Endodermal cell (in vitro differentiated cells): ENCODE measurements at places on chromosomes 1 and 21. TPM values are rescaled to one million over a fixed set of nuclear protein-coding genes. Genes with fewer than 3 reads are reported as not detected.
A peak's percentile ranks its signal among the peaks of the same experiment; 100 is the strongest.

DNA sequence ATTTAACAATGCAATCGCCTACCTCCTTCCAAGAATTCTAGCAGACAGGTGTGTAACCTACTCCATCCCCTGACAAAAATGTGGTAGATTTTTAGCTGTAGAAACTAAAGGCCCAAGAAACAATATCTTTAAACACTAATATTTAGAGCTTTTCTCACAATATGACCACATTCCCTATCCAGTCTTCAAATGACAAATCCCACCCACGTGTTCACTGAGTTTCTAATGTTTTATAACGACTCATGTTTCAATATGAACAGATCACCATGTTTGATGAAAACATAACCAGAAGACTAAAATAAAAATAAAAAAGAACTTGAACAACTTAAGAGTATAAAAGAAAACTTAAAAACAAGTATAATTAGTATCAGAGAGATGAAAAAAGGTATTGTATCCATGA, 24.6 kb downstream of the RSBN1 start:
- no peak for DNase-seq

The TPM3 gene
- 597 and 639 TPM in 2 replicates for total RNA-seq

GRCh38 chr1:228487336-228488124, at the start of gene RNF187:
TSS of gene RNF187 (plus strand) at chr1:228487382.
- DNase-seq, result peak; percentile 65

The S100A8 gene
- not detected in 3 replicates for total RNA-seq

DNA sequence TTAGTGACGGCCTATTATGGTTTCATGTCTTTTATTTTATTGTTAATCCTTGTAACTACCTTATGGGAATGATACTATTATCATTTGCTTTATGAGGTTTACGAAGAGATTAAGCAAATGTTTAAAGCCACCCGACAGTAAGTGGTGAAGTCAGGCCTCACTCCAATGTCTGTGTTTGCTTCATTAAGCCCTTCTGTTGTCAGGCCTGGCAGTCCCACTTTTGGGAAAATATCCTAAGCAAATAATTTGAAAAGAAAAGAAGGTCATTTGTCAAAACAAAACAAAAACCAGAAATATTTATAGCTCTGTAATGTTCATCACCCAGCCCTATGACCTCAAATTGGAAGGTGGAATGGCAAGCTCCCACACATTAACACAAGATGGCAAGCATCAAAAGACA, 40.7 kb upstream of the USP24 start:
- no peak for DNase-seq

The FAM43B gene
- 0.19 to 0.80 TPM (median 0.29 TPM) in 3 replicates for total RNA-seq

GRCh38 chr1:82597649-82598048, 796.9 kb downstream of the ADGRL2 start:
- no peak for DNase-seq

DNA sequence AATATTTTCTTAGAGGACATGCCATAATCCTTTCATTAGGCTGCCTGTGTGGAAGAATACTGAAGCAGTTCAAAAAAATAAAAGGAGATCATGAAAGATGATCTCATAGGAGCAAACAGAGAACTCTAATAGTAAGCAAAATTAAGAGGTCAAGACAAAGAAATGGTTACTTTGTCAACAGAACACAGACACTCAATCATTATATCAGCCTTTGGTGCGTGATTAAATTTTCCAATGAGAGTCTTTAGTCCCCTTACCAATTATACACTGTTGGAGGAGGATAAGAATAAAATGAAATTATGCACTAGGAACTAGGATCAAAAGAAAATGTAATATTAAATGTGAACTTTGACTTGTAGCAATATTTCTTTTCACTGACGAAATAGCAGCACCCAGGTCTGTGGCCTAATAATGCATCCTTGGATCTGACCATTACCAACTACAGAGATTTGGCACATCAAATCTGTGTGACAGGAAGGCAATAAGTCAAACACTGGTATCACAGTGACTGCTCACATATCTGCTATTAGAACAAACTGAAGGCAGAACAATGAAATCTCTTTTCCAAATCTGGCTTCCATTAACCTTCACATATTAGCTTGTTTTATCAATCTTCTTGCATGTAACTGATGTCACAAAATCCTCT, 1812.9 kb downstream of the PLA2G4A start:
- no peak for DNase-seq

- no peak for DNase-seq
Observed at GRCh38 chr1:71264039-71264438, 183.2 kb upstream of the ZRANB2 start.

- DNase-seq, result no peak
Observed at GRCh38 chr1:225554216-225554812, 98.6 kb downstream of the ENAH start.

- no peak for DNase-seq
Observed at GRCh38 chr1:15962671-15963362, 13.1 kb downstream of the ZBTB17 start.

- no peak for DNase-seq
Observed at GRCh38 chr1:151311589-151312331, 15.5 kb downstream of the PI4KB start.

The C4BPB gene
- not detected in 2 replicates for total RNA-seq

- DNase-seq, result no peak
Observed at GRCh38 chr1:64100791-64101190, 102.6 kb upstream of the UBE2U start.

DNA sequence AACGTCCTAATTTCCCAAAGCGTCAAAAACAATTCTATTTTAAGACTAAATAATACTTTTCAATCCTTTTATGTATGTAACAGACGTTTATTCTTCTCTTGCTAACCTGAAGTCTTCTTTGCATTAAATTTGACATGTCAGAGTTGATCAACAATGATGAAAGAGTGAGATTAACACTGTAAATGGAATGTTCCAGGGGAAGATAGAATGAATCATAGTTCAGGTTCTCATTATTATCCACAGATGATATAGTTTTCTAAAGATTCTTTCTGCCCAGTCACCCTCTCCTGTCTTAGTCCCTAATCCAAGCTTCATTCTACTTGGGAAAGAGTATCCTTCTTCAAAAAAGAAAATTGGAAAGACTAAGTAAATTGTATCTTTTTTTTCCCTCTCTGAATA, 38.9 kb downstream of the SDCCAG8 start:
- DNase-seq, result no peak
